ENCODE measurements at places on chromosomes 11 and 22.

GRCh38 chr11:43282607-43283440 lies 29.0 kb upstream of the API5 start:
- peak; percentile 5 for DNase-seq

DNA sequence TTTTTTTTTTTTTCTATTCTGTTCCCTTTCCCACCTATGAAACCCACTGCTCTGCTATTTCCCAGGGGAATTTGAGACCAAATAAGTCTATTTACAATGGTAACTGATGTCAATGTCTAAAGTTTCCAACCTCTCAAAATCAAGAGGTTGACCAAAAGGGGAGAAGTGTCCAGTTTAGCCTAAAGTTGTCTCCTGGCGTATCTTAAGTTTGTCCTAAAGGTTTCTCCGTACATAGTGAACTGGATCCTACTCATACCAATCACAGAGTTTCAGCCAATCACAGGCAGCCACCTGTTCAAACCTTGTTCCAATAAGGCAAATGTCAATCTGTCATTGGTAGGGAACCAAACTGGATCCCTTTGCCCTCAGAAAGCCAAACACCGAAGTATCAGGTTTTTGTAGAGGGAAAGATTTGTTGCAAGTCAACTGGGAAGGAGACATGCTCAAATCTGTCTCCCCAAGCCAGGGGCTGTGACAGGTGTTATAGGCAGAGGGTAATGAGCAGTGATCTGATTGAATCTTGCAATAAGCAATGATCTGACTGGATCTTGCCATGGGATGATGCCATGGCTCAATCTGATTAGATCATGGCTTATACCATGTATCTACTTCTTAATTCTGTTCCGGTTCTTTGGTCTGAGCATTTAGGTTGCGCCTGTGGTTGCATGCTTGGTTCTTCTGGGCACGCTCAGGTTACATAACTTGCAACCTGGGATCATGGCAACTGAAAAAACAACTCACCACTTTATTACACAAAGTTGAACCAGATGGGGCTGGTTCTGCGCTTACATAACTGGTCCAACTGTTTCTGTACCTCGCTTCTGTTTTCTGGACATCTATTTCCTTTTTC lies 1.1 kb upstream of the VPS37C start:
- no peak for DNase-seq

- no peak for DNase-seq
Observed at GRCh38 chr22:46866591-46866990, 104.1 kb downstream of the TBC1D22A start.

GRCh38 chr11:69375316-69376154 lies 81.6 kb downstream of the MYEOV start:
- DNase-seq = no peak

DNA sequence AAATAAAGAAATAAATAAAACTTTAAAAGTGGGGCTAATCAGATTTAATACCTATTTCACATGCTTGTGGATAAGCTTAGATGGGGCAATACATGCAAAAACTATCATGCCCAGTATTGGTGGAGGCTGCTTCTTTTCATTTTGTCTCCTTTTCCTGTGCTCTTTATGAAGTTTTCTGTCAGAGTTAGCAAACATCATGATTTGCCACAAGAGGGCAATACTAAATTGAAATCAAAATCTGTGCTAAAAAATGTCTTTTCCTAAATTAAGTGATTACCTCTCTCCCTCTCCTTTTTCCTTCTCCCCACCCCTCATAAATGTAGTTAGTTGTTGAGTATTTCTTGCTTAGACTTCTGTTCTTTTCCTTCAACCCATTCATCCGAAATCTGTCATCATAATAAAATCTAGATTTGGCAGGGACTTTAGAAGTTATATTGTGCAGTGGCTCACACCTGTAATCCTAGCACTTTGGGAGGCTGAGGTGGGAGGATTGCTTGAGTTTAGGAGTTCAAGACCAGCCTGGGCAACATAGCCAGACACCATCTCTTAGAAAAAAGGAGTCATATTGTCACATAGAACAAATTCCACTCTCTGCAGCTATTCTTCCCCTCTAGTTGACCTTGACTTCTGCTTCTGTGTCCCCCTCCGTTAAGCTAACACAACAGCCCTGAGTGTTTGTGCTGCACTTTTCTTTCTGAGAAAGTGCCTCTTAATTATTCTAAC lies 4.7 kb upstream of the ARHGAP42 start:
- no peak for DNase-seq

GRCh38 chr11:120336641-120337354 lies 585 bp downstream of the ARHGEF12 start:
- no peak for DNase-seq

DNA sequence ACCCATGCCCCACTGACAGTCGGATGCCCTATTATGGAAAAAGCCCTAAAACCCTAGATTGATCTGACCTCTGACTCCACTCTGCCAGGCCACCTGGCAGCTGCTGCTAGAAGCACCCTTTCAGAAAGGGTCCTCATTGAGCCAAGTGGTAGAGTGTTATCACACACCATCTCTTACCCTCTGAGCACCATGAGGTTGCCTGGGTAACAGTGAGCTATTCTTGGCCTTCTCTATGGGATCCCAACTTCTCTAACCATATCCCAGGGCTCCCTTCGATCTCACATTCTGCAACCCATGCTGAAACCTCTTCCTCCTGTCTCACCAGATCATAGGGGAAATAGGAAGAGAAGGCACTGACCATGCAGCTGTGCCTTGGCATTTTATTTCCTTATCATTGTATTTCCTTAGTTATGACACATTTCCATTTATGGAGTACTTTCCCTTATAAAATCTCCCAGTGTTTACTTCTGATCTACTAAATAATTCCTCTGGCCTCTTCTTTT lies 52.7 kb downstream of the MPPED2 start:
- no peak for DNase-seq

DNA sequence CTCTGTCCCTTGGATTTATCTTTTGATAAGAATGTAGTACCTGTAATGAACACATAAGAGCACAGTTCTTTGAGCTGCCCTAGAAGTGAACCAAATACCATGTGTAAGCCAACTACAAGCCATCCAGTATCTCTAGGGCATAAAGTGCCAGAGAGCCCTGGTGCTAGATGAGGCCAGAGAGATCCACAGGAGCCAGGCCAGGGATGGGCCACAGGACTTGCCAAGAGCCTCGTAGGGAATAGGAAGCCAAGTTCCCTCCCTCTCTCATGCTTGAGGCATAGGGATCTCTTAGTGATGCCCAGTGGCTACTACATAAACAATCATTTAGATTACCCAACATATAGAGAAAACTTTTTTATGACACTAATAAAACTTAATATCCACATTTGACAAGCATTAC lies 64.8 kb upstream of the FAR1 start:
- DNase-seq = no peak

- DNase-seq = no peak
Observed at GRCh38 chr22:37020192-37020479, 594 bp downstream of the MPST start.

GRCh38 chr11:15839061-15839460 lies 517.3 kb downstream of the SOX6 start:
- no peak for DNase-seq

GRCh38 chr22:36552289-36552688 lies 23.3 kb upstream of the EIF3D start:
- no peak for DNase-seq

- DNase-seq = no peak
Observed at GRCh38 chr11:90722552-90723190, 499.8 kb upstream of the CHORDC1 start.

DNA sequence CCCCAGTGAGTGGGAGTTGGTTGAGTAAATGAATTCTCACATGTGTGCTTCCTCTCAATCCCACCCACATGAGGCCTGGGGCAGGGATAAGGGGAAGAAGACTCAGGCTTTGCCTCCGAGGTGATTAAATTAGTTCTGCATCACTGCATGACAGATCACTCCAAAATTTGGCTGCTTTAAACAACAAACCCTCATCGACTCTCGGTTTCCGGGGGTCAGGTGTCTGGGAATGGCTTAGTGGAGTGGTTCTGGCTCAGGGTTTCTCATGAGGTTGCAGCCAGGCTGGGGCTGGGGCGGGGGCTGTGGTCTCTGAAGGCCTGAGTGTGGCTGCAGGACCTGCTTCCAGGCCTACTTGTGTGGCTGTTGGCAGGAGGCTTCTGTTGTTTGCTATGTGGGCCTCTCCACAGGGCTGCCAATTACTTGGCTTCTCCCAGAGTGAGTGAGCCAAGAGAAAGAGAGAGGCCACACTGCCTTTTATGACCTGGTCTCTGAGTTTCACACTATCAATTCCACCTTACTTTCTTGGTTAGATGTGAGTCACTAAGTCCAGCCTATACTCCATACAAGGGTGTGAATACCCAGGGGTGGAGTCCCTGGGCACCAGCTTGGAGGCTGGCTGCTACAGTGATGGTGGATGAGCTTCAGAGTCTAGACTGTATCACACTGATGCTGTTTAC lies 15.9 kb downstream of the MOGAT2 start:
- DNase-seq = no peak

DNA sequence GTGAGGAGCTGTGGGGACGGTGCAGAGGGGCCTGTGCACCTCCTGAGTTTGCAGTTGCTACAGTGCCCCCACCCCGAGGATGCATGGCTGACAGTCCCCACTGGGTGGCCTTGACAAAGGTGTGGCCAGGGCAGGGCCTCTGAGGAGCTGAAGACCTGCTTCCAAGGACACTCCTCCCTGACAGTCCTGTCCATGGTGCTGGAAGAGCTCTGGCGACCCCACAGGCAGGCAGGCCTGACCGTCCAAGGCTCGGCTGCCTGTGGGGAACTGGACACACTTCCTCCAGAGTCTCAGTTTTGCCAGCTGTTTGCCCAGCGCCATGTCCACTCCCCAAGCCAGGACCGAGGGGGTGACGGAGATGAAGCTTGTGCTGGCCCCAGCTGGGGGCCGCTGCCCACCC lies 32.7 kb downstream of the BRSK2 start:
- no peak for DNase-seq

DNA sequence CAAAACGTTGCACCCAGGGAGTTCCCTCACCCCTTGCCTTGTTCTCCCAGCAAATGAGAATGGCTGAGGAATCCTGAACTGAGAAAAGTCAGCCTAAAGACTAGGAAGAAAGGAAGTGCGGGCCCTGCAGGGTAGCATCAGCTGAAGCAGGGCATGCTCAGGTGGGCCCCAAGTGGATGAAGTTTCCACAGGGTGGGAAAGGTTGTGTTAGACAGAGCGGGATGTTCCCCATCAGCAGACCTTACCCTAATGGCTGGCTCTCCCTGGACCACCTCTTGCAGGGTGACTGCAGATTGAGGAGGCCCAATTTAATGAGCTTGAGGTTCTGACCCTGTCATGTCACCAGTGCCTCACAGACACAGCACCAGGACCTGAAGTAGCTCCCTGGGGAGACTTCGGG lies 81.5 kb upstream of the MYOD1 start:
- no peak for DNase-seq

DNA sequence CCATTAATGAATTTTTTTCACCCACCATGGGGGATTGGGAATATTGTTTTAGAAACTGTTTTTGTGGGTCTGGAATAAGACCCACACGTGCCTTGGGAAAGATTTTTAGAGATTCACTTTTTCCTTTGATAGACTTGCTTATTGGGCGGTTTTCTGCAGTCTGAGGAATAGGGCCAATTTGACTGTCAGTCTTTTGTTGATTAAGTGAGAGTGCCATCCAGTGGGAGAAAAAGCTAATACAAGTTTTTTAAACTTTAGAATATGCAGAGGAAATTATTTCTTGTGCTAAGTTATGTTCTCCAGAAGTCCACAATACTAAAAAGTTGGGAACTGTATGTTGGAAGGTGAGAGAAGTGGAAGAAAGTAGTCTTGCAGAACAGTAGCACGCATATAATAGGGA lies 56.1 kb downstream of the PRMT3 start:
- DNase-seq = no peak

- DNase-seq = no peak
Observed at GRCh38 chr11:74691755-74692154, 39.5 kb downstream of the CHRDL2 start.

GRCh38 chr11:1834779-1835670 lies at the start of gene SYT8:
Gene SYT8, plus strand, starts transcription at chr11:1834990. Its CDS starts 116 bp downstream, at chr11:1835106.
- no peak for DNase-seq

DNA sequence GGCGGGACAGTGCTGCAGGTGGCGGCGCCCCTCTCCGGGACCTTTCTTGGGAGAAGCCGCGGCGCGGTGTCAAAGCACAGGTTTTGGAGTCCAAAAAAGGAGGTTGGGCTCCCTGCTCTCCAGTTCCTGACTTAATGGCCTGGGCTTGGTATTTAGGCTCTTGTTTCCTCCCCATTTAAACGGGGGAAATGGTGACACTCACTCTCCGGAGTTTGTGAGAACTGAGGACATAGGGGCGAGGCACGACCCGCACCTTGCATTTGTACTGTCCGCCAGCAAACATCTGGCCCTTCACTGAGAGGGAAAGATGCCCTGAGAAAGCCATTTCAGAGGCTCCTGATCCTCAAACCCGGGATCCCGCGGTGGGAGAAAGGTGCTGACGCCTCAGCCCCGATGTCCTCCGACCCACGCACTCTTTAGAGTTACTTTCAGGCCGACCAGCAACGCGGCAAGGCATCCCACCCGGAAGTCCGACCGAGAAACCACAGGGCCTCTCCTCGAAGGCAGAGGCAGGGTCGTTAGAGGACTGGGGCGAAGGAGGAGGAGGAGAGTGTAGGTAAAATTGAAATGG lies 2.9 kb upstream of the WDR74 start:
- no peak for DNase-seq

DNA sequence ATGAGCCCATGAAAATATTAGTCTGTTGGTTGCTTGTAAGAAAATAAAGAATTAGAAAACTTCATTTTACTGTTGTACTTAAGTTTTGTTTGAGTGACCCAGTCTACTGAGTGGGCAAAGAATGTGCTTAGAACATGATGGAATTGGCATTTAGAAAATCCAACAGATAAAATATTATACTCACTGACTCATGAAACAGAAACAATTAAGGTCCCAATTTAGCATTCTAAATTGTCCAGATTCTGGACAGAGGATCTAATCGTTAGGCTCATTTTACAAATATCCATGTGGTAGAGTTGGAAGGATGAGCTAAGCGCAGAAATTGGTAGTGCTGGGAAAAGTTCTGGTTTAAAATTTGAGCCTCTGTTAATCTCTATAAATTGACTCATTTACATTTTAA lies 45.4 kb downstream of the METTL15 start:
- DNase-seq = no peak

GRCh38 chr11:113663567-113663966 lies 42.5 kb downstream of the TMPRSS5 start:
- no peak for DNase-seq

- DNase-seq = peak; percentile 71
Observed at GRCh38 chr22:44620129-44620840, 81.7 kb upstream of the PRR5 start.
